ENCODE measurements at places on chromosomes 2 and 18.

DNA sequence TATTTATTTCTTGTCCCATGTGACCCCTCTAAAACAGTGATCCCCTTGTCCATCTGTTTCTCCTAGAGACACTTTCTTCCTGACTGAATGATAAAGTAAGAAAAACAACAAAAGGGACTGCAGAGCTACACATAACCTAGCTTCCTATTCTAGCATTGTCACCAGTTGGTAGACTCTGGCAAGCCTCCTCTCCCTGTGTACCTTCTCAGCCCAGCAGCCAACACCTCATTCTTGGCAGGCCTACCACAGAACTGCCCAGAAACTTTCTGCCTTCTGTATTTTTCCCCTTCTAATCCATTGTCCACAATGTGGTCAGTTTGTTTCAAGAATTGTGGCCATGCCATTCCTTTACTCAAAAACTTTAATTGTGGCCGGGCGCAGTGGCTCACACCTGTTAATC lies 13.4 kb downstream of the SMC6 start:
- no peak for DNase-seq

DNA sequence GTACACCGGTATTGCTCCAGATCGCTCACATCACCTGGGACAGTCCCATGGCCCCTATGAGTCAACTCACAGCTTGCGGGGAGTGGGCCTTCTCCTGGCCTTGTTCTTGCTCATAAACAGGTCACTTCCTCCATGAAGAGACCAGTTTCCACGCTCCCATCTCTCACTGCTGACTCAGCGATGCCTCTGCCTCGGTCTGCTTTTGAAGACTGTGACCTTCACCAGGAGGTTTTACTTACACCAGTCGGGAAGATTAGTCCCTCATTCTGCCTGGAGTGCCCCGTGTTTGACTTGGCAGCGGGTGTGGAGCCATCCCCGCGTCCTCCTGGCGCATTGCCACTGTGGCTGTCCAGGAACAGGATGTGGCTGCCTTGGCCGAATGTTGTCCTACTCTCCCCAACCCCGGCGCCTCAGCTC lies 159.8 kb downstream of the RHBDD1 start:
- DNase-seq: peak; percentile 38

GRCh38 chr2:136424112-136424511 lies 306.2 kb upstream of the CXCR4 start:
- DNase-seq: no peak

GRCh38 chr2:190545555-190546385 lies 11.2 kb upstream of the NEMP2 start:
- DNase-seq: no peak

DNA sequence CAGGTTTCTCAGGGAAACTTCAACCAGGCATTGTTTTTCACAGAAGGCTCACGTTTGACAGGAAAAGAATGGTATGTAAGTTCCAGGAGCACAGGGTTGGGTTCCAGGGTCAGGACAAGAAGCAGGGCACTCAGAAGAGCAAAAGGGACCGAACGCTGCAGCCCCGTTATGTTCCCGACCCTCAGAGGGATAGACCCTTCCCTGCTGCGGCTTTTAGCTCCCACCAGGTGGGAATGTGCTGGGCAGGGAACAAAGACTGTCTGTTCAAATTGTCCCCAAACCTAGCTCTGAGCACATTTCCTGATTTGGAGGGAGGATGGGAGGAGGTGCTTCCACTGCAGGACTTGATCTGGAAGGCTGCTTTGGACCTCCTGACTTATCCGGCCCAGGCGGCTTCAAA lies 130.1 kb downstream of the RAB3GAP1 start:
- DNase-seq: no peak

- no peak for DNase-seq
These were observed 72.7 kb downstream of the LAMA3 start for GRCh38 chr18:23761941-23762340.

DNA sequence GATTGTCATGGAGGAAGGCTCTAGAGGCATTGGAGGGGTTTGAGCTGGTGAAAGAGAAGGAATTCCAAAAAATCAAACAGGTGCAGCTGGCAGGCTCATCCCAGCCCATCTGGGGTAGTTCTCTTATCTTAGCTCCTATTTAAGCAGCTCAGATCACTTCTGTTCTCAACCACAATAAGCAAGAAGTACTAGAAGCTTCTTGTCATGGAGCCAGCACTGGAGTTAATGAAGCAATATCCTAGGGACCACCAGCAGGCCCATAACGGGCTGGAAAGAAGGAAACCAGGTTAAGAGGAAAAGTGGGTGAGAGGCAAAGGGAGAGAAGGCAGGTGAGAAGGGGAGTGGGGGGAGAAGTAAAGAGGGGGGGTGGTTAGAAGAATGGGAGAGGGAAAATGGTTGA lies 100.7 kb upstream of the ZFP36L2 start:
- no peak for DNase-seq

DNA sequence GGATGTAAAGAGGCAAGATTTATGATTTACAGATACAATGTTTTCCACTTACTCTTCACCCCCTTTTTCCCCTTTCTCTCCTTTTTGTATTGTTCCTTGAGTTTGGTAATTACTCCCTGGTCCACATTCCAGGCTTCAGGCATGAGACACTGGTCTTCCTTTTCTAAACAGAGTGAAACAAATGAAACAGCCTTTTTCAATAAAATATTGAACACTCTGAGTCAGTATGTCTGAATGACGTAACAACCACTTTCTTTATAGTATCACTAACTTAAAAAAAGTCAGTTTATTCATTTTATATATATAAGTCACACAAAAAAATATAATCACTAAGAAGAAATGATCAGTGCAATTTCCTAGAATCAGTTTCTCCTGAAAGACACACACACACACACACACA lies 79.7 kb downstream of the STRN start:
- DNase-seq: no peak

DNA sequence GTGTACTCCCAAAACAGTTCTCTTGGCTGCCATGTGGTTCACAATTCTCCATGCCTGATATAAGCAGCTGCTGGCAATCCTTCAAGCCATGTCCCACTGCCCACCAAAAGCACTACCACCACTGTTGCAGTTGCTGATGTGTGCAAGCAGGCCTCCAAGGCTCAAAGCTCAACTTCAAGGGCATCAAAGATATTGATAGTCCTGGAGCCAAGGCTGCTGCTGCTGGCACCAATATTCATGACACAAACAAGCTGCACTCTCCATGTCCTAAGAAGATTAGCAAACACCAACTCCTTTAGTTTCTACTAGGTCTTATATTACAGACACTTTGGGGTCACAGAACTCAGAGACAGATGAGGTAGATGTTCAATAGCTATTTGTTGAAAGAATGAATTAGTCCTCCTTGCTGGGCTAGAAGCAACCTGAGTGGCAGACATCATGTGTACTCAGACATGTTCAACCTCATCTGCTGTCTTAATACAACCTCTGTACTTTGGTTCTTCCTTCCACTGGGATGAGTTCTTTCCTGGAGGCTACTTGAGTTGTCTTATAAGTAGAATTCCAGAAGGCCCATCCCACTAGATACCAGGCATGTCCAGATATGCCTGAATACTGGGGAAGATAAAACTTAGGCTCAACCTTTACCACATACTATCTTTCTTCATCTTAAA lies 104.5 kb upstream of the UGP2 start:
- no peak for DNase-seq

DNA sequence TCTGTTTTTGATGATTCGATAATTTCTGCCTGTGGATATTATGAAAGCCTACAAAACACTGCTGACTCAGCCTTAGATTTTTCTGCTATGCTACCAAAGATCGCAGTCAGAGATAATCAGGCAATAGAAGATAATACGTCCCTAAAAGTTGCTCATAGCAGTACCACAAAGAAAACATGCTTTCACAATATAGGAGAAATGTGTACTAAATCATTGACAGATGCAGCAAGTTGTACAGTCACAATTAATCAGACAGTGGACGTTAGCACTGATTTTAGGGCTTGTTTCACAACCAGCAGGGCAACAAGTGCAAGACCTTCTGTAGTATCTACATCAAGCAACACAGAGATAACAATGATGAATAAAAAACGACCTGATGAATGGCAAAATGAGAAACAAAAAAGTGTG lies 19.5 kb downstream of the RBM44 start:
- no peak for DNase-seq

DNA sequence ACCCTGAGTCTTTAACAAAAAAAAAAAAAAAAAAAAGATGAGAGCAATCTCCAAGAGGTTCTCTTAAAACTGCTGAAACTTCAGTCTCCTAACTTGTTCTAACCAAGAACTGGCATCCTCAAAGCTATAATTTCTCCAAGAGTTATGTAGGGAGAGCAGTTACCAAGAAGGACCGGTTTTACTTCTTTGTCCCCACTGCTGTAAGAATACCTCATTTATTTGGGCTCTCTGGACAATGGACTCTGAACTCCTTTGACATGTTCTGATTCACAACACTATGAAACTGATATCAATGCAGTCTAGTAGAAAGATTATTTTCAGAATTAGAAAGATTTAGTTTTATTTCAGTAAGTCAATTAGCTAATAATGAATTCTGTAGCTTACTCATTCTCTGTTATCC lies 84.5 kb upstream of the DTNB start:
- no peak for DNase-seq

DNA sequence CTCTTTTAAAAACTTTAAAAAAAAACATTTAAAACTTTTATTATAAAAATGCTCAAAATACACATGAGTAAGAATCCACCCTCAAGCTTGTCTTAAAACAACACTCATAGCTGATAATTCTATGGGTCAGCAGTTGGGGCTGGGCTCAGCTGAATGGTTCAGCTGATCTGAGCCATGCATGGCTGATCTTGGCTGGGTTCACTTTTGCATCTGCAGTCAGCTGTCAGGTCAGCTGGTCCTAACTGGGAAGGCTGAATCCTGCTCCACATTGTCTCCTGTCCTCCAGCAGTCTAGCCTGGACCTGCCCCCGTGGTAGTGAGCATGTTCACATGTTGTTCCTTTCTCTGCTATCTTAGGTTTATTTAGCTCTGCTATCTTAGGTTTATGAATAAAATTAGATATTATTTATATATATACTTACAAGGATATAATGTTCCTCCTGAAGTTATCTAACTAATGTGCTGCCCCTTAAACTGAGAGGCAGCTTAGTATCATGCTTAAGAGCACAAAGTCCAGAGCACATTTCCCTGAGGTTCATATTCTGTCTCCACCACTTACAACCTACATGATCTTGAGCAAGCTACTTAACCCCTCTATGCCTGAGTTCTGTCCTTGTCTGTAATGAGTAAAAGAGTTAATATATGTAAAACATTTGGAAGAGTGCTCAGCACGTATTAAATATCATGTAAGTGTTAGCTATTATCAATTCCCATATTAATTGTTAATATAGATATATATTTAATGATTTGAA lies 309.4 kb downstream of the PTPRM start:
- no peak for DNase-seq

DNA sequence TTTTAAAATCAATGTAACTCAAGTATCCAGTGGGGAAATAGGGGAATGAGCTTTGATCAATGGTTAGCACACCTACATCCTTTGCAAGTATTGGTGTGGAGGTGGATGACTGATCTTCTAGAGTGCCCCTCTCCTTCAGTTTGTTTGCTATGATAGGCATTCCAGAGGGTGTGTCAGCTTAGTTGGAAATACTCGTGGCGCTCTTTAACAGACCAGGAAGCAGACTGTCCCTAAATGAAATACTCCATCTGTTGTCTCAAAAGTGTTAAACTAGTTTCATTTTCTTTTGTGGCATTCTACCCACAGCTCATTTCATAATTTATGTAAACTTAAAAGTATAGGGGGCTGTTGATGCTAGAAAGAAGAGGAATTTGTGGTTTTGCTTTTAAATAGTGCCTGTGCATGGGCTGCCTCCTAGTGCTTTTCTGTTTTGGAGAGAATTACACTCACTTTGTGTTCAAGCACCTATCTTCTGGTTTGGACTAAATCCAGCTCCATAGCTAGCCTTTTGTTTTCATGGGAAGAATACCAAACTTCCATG lies 66.2 kb downstream of the STAT1 start:
- DNase-seq: peak; percentile 55

DNA sequence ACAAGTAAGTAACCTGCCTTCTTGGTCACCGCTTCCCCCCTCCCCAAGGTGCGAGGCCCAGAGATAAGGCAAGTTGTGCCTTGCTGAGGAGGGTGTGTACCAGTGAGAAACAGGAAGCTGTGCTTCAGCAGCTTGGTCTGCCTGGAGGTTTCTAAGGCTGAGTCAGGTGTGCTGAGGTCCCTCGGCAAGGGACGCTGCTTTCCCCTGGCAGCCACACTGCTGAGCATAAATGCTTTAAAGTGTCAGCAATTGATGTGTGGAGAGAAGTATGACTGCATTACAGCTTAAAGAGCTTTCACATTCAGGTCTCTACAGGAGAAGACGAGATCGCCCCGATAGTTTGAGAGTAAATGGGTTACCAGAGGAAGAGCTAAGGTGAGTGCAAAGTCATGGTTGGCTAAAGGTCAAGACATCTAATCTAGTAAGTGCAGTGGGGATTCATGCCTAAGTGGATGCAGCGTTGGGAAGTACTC lies 86.9 kb downstream of the LIMS1 start:
- DNase-seq: peak; percentile 88
